Stimulated activated CD4-positive, alpha-beta T cell treated with anti-CD3 and anti-CD28 coated beads, Interleukin-1b, Interleukin-23, amount 100 ng/mL, for 1 hour (primary cell): ENCODE measurements at places on chromosomes 1 and 21.

- no peak for DNase-seq
These were observed 13.8 kb upstream of the FGR start for GRCh38 chr1:27648602-27649305.

DNA sequence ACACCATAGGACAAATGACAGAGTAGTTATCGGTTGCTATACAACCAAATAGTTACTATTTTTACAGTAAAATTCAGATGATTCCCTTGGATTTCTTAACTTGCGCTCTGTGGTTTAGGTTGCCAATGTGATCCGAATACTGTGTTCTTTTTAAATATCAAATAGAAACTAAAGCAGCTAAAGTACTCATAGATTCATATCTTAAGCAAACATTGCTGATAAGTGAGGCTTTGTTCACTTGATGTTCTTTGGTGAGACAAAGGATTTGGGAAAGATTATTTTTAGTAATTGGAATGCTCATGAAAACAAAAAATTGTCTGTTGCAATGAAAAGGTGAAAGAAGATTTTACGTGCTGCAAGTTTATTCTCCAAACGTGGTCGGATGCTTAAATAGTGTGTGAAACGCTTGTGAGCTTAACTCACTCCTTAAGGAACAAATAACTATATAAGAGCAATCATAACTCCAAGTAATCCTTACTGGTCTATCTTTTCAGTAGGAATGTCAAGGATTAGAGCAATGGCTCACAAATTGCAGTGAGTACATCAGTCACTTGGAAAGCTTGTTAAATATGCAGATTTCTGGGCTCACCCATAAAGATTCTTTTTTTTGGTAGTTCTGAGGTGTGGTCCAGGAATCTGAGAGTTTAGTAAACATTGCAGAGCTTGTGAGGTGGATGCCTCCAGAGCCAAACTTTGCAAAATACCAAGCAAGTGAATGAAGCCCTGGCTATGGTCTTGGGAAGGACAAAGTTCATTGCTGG is 31.8 kb upstream of the PDC start:
- DNase-seq, result no peak

GRCh38 chr21:26847002-26847401 is 1.8 kb upstream of the ADAMTS1 start:
- DNase-seq, result no peak

- DNase-seq, result no peak
These were observed 25.3 kb upstream of the ATP5PO start for GRCh38 chr21:33940881-33941245.

DNA sequence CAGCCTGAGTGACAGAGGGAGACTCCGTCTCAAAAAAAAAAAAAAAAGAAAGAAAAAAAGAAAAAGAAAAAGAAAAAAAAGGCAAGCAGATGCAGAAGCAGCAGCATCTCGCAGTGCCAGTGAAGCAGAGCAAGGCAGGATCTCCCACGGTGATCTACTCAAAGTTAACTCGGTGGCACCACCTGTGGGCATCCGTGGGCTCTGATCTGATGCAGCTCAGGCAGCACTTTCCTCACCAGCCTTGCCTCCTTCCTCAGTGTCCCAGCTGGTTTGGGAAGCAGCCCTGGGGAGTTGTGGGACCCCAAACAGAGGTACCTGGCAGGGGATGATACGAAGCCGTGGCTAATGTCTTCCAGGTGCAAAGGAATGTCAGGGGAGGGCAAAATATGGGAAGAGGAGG is 104.3 kb upstream of the KRTAP19-8 start:
- no peak for DNase-seq

DNA sequence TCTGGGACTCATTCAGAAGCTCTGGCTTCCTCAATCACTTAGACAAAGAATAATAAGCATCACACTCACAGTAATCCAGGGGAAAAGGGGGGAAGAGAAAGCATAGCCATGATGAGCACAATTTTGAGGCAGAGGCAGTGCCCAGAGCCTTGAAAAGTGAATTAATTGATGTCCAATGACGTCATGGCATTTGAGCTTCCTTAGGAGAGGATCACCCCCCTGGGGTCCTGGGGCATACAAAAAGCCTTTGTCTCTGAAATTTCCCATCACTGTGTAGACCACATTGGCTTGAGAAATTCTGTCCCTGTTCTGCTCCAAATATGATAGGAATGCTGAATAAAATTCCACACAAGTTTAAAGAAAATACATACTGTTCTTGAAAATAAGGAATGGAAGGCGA is 84.3 kb upstream of the COA6 start:
- DNase-seq, result no peak

DNA sequence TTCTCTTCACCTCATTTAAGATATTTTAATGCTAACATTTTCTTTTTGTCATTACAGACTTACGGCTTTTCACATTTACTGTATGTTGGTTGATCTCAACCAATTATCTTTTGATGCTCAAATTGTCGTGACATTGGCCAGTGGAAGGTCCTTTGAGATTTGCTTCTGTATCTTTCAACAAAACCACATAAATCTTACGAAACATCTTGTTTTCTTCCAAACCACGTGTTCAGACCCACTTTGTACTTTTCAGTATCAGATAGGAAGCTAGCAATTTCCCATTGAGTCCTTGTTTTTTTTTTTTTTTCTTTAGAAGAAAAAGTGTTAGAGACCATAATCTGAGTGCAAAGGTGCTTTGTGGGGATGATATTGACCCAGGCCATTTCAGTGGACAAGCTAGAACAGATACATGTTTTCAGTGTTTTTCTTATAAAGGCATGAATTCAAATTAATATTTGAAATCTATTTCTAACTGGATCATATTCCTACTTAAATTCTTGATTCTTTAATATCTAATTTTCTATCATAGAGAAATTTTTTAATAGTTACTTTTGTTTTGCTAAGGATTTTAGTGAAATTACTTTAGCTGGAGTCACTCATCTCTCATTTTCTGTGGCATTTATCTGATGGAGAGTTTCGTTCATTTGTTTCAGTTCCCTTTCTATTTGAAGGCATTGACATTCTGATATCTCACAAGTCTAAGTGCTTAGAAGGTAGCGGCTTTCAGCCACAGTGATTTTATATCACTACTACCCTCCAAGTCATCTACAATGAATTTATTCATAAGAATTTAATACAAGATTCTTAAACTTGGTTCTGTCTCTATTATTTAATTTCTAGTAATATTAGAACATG is 26.7 kb downstream of the ATG4C start:
- DNase-seq, result no peak

- no peak for DNase-seq
These were observed 5.7 kb upstream of the ABCG1 start for GRCh38 chr21:42213082-42213774.

DNA sequence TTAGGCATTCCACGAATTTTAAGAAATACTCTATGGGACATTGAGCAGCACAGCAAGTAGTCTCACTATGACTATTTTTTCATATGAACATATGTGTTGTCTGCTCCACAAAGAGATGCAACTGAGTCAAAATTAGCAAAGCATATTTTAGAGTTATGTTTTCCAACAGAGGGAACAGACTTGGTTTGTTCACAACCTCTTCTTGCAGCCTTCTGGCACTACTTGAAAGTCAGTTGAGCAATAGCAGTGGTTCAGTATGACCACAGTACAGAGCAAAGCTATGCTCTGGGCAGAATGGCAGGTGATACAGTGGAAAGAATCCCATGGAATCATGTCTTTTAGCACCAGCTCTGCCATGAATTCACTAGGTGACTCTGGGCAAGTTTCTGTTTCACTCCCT is 5.2 kb downstream of the CCN1 start:
- DNase-seq, result no peak

GRCh38 chr1:55716610-55717009 is 501.4 kb upstream of the USP24 start:
- no peak for DNase-seq

GRCh38 chr1:36738245-36738644 is 255.5 kb upstream of the CSF3R start:
- no peak for DNase-seq

- no peak for DNase-seq
These were observed 26.7 kb upstream of the EDN2 start for GRCh38 chr1:41511239-41511540.

GRCh38 chr1:173561263-173561662 is 41.6 kb downstream of the SLC9C2 start:
- DNase-seq, result no peak

DNA sequence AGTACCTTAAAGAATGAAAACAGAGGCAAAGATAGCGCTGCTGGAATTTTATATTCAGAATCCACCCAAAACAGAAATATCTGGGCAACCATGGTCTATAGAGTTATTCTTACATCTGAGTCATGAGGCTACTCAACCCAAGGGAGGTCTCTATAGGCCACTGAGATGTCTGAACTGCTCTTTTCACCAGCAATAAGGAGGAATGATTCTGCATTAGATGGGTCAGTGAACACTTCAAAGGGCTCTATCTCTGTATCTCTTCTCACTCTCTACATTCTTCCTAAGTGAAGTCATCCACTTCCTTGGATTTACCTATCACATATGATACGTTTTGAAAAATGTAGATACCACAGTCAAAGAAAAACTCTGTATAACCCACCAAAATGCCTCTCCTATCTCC is 90.2 kb upstream of the NGF start:
- no peak for DNase-seq

DNA sequence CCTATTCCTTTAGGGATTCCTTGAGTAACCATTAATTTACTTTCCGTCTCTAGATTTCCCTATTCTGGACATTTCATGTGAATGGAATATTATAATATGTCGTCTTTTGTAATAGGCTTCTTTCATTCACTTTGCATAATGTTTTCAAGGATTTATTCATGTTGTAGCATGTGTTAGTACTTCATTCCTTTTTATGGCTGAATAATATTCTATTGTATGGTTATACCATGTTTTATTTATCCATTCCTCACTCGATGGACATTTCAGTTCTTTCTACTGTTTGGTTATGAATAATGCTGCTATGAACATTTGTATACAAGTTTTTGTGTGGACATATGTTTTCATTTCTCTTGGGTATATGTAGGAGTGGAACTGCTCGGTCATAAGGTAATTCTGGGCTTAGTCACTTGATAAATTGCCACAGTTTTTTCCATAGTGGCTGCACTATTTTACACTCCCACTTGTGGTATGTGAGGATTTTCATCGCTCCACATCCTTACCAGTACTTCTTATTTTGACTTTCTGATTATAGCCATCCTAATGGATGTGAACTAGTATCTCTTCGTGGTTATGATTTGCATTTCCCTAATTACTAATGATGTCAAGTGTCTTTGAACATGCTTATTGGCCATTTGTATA is 17.7 kb downstream of the PPP2R5A start:
- no peak for DNase-seq

- no peak for DNase-seq
These were observed 37.4 kb downstream of the CITED4 start for GRCh38 chr1:40824591-40825434.

GRCh38 chr1:52862666-52863458 is 20.3 kb downstream of the ZYG11A start:
- no peak for DNase-seq
